ENCODE measurements at places on chromosomes 7 and 10.

DNA sequence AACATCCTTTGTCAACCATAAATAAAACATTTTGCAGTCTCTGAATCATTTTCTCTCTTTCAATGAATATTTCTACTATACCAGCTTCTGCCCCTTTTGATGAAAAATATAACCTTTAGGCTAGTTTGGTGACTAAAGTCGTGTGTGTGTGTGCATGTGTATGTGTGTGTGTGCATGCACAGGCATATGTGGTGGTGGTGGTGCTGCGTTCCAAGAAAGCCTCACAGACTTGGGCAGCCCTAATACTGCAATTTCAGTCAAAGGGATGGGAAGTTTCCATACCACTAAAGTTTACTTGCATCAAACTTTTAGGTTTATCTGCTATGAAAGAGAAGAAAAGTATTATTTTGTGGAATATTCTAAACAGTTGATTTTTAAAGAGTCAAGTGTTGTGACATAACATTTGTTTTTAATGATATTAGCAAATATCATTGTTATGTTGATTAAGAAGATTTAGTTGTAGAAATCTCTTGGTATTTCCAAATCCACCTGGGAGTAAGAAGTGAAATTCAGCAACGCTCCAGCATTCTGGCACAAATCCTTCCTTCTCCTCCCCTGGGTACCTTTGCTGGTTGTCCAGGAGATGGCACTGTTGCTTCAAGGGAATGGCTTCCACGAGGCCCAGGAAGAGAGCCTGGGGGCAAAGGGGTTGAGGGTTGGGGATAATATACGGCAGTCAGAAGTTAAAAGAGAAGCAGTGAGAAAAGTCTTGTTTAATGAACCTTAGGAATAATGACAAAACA, 41.5 kb downstream of the ASB4 start:
- DNase-seq: peak; percentile 59

DNA sequence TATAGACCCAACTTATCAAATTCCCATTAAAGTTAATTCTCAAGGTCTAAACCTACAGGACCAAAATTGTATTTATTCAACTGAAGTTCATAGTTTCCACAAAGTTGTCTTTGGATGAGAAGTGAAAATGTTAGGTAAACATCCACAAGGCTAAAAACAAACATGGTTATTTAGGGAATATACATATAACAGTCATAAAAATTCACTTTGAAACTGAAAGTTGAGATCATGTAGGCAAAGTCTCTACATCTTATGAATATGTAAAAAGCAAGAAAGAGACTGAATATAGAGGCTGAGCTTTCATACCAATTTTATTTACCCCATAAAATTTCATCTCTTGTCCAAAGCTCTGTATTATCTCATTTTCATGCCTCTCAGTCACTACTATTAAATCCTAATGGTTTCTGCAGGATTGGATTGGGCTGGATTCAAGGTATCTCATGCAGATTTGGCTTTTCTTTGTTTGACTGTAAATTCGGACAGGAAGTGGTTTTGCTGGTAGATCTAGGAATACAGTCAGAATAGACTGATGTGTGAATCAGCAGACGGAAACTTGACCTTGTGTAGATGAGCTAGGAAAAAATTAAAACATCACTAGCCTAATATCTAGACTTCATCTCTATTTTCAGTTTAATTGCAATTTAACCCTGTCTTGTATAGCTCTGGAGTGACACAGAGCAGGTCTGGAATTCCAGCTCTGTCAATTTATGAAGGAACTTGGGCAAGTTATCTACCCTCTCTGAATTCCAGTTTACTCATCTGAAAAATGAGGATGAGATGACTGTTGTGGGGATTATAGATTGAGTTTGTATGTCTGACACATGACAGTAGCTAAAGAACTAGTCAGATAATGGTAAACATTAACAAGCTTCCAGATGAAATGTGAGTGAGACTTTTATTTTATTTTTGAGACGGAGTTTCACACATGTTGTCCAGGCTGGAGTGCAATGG, 27.3 kb upstream of the SKAP2 start:
- no peak for DNase-seq

DNA sequence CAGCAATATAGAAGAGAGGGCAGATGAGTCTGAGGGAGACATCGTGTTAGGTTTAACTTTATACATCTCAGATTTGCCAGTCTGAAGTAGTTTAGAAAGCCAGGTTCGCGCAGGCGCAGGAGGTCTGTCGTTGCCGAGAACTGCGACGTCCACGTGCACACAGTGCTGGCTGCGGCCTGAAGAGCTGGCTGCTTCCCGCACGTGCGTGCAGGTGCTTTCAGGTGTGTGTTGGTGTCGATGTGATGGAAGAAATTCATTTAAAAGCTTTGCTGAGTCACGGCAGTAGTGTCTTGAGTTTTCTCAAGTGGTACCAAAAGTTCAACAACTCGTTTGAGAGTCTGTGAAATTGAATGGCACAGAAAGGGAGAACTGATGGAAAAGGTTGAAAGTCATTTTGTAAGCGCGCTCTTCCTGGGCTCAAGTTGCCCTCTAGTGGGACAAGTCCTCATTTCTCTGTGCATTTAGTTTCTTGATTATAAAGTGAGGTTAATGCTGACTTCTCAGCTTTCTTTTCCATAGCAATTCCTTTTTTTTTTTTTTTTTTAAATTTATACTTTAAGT, 18.6 kb downstream of the WDR37 start:
- no peak for DNase-seq

GRCh38 chr7:21184942-21185652, 242.8 kb upstream of the SP4 start:
- DNase-seq: no peak

DNA sequence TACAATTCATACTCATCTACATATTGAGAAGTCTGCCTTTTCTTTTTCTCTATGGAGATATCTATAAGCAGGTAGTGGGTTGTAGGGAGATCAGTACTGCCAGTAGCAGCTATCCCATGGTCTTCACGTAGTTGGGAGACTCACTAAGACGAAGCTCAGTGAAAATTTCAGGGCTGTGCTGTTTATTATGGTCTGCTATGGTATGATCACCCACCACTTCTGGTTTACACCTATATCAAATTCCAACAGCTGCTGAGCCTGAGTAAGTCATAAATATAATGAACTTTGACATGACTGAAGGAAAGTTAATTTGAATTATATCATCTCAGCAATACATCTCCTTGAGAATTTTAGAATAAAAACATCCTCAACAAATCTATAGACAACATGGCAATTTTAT, 741.7 kb downstream of the GRM8 start:
- no peak for DNase-seq

GRCh38 chr7:129561677-129562359, 49.7 kb upstream of the NRF1 start:
- DNase-seq: no peak

DNA sequence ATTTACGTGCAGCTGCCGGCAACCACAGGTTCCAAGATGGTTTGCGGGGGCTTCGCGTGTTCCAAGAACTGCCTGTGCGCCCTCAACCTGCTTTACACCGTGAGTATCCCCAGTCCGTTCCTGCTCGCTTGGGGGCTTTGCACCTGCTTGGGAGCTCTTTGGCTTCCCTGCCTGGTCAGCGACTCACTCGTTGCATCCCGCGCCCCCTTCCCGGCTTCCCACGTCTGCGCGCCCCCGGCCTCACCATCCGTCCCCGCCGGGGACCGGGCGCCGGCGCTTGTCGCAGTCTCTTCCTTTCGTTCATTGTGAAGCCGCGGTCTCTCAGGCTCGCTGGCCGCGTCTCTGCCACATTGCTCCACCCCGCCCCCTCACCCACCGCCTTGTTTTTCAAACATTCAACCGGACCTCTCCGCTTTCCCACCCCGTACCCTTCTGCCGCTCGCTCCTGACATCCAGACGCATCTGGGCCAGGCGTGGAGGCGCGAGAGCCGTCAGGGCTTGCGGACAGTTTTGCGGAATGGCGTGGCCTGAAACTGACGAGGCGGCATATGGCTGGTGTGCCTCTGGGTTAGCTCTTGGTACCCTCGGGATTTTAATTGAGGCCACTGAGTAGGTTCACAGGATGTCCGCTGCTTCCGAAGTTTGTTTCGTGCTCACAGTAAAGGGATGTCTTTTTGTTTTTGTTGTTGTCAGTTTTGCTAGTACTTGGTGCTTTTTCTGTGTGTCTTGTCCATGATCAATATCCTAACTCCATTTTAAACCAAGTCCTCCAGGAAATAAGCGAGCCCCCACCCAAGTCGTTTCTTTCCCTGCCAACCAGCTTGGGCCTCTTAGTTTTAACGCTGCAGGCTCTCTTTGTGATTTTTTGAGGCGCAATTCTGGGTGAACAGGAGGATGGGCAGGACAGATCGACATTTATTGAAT, 639 bp downstream of the TSPAN13 start:
- peak; percentile 9 for DNase-seq

GRCh38 chr10:128631801-128632241, 505.6 kb upstream of the MKI67 start:
- DNase-seq: peak; percentile 72

- no peak for DNase-seq
Measured at GRCh38 chr10:133122171-133122935, 34.6 kb downstream of the ADGRA1 start.

DNA sequence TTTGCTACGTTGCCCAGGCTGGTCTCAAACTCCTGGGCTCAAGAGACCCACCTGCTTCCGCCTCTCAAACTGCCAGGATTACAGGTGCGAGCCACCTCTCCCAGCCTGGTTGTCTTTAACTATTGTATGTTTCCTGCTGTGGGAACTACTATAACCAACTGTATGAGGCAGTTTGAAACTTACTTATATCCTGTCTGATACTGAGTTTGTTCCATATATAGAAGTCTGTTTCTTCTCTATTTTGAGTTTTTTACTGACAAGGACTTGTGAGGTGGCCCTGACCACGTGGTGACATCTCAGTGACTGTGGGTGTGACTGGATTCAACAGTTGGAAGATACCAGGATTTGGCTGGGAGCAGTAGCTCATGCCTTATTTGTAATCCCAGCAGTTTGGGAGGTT, 14.2 kb downstream of the FBH1 start:
- peak; percentile 96 for DNase-seq

GRCh38 chr10:96130326-96130995, 364 bp downstream of the ZNF518A start:
- peak; percentile 86 for DNase-seq

DNA sequence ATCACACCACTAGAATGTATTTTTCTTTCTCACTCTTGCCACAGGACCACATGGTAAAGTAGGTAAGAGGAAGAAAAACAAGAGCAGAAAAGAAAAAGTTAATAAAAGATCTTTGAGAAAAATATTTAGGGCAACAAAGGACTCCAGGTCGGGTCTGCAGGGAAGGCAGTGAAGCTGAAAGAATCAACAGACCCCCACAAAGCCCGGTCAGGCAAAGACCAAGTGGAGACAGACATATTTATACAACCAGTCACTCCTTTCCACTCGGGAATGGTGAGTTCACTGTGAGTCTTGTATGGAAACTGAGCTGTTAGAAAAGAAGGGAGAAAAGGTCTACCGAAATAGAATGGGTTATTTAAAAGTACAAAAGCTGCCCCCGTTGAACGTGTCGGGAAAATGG, 28.0 kb downstream of the RSU1 start:
- DNase-seq: no peak

DNA sequence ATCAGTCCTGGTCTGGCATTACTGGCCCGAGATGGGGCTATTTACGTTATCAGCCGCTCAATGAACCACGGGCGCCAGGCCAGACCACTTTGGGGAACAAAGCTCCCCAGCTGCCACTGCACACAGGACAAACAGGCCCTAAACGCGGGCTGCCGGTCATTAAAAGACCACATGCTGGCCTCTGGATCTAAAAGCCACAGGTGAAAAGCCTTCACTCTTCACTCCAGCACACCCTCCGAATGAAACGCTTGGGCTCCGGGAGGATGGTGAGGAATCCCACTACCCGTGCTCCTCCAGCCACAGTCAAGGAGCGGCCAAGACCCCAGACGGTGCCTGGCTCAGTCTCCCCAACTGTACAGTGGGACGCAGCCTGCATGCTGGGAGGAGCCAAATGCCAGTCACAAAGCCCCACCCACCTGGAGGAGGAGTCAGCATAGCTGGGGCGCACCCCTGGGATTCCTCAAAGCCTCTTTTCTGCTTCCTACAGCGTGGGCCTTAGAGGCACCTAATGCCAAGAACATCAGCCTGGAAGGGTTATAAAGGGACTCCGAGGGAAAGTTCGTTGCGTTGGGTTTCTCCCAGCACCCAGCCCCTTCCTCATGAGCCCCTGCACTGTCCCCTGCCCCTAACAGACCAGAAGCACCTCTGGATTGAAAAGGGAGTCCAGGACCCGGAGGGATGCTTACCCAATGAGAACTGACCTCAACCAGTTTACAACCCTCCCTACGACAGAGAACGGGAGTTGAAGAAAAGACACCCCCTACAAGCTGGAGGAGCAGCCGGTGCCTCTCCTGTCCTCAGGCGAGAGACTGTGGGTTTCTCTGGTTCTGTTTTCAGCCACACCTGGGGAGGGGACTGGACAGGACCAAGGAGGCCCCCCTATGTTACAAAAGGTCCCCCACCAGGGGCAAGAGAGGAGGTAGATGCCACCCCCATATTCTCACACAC, 4.7 kb downstream of the PDGFA start:
- DNase-seq: no peak

GRCh38 chr10:130711072-130711471, 574.9 kb downstream of the GLRX3 start:
- DNase-seq: peak; percentile 10

DNA sequence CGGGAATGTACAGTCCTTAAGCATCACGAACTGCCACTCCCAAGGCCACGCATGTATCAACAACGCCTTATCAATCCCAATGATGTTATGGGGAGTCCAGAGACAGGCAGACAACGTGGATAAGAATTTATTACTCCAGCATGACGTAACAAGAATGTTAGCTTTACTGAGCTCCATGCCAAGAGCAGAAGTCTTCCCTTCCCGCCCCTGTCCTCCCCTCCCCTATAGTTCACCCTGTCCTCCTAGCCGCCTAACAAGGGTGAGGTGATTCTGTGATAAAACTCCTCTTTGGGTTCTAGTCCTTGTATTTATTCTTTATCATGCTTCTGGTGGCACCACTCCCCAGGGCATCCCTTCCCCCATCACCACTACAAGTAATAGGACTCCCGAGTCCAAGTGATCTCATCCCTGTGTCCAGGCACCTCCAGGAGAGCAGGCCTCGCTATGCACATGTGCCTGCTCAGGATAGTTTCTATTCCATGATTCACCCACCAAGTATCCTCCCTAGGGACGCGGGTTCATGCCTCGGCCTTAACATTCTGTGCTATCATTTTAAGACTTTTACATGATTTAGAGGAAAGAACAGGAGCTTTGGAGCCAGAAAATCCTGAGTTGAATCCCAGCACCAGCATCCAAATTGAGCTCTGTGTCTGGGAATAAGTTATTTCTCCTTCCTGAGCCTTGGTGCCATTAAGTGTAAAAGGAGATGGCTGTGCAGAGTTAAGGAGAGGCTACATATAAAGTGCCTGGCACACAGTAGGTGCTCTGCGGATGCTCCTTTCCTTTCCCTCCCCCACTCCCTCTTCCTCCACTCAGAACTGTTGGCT, 15.4 kb downstream of the GSDME start:
- DNase-seq: no peak

Measured in MM.1S (cell line).